ENCODE measurements at places on chromosomes 11 and 22.

GRCh38 chr22:32819120-32819519, 17.6 kb downstream of the TIMP3 start:
- no peak for DNase-seq

DNA sequence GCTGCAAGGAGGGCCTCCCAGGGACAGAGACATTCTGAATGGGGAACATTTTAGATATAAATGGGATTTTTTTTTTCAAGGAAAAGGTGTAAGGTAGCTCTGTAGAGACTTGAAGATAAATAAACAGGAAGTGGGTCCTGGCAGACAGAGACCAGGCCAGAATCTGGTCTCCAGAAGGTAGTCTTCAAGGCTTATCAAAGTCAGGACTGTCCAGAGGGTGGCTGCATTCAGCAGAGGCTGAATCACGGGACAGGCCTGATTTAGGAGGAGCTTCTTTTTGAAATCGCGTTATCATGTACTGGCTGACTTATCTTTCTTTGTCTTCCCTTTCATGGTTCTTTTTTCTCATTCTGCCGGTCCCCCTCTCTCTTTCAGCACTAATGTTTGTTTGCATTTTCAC, 542.9 kb downstream of the NTM start:
- no peak for DNase-seq

DNA sequence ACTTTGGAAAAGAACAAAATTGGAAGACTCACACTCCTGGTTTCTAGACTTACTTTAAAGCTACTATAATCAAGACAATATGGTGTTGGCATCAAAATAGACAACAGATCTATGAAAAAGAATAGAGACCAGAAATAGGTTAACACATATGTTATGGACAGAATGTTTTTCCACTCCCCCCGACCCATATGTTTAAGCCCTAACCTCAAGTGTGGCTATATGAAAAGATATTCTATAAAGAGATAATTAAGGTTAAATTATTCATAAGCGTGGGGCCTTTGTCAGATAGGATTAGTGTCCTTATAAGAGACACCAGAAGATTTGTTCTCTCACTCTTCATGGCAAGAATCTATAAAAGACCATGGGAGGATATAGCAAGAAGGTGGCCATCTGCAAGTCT, 440.0 kb downstream of the AASDHPPT start:
- no peak for DNase-seq

DNA sequence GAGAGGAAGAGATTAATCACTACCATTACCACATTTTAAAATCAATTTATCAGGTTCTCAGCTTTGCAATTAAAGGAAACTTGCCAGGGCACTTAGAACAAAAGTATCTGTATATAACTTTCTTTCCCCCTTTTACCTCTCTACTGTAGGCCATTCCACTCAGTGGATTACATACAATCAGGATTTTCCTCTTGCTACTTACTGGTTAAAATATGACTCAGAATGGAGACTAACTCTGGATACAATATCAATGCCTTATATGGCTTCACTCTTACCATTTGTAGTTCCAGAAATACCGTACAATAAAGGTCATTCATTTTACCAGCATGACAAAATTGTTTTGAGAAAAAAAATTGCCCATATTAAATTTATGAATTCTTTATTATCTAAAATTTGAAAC, 706.8 kb downstream of the KCNA4 start:
- no peak for DNase-seq

DNA sequence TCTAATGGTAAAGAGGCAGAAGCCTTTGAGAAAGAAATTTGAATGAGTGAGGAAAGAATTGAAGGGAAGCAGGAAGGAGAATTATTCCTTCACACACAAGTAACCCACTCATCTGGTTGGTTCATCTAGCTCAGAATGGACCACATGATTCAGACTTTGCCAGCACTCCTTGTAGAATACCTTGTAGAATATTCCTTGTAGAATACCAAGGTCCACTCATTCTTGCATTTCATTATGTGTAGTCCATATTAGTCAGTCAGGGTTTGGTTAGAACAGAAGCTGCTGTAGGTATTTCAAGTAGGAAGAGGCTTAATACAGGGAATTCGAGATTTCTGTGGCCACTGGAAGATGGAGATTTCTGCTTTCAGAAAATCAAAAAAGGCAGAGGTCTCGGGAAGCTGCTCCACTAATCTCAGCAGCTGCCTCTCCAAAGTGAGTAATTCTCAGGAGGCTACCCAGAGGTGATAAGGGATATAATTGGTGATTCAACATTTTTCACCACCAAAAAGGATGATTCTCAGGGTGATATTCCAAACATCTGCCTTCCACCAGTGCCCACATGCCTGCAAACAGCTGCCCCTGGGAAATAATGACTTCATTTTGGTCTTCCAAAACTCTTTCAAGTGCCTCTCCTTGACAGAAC, 329.1 kb downstream of the TMEM135 start:
- DNase-seq = no peak

DNA sequence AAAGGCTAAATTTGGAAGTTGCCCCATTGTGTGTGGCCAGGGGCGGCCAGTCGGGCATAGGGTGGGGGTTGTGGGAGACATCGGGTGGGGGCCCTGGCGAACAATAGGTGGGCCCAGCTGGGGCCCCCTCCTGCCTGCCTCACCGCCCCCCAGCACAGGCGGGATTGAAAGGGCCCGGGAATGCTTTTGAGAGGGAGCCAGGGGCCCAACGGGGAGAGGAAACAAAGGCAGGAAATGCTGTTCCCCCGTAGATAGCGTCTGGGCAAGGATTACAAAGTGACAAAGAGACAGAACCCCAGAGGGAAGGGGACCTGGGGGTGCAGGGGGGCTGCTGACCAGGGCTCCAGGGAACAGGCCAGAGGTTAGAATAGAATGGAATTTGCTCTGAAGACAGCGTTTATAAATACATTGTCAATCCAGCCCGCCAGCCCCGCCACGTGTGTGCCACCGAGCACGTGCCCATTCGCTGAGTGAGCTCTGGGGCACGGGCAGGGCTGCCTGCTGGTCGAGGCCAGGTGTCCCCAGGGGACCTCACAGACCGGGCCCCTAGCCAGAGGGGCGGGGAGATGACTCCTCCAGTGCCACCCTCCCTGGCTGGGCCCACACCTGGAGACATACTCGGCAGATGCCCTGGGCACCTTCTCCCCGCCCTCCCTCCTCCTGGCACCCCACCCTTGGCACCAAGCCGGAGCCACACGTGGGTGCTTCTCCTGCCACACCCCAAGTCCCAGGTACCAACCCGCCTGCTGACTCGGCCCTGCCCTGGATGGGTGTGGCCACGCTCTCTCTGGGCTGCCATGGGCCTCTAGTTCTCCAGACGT, 9.7 kb downstream of the PDGFB start:
- no peak for DNase-seq

DNA sequence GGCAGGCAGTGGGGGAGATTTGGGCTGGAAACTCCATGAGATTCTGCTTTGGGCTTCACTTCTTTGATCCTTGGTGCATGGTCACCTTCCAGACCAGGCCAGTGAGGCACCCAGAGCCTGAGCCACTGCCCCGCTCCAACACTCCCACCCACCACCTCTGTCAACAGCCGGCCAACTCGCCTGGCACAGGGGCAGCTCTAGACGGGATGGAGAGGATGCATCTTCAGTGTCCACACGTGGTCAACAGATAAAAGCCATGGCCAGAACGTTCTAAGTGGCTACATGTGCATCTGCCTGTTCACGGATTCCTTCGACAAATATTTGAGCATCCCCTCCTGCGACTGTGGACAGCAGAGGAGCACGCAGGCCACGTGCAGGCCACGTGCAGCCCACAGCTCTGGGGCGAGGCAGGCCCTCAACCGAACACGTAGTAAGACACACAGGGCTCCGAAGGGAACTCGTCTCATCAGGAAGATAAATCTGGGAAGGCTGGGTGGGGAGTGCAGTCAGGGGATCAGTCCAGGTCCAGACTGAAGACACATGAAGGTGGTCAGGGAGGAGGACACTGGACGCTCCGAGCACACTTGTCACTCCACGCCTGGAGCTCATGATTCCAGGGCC, 1.2 kb downstream of the LRRC56 start:
- DNase-seq = no peak

GRCh38 chr22:36258701-36259614, 6.0 kb downstream of the APOL1 start:
- DNase-seq = no peak

- no peak for DNase-seq
Measured at GRCh38 chr11:12103411-12104225, 6.8 kb upstream of the MICAL2 start.

- DNase-seq = no peak
Measured at GRCh38 chr11:55942785-55943392, 6.7 kb upstream of the OR5I1 start.

DNA sequence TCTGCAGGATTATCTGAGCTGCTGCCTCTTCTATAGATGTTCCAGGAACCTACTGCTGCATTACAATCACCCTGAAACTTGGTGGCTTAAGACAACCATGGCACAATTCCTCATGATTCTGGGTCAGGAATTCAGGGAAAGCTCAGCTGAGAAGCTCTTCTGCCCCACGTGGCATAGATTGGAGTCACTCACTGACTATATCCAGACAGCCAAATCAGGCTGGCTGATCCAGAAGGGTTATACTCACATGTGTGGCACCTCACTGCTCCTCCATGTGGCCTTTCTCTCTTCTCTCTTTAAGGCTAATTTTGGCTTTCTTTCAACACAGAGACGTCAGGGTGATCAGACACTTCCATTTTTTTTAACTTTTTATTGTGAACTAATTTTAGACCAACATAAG, 125.5 kb downstream of the BBOX1 start:
- DNase-seq = no peak

DNA sequence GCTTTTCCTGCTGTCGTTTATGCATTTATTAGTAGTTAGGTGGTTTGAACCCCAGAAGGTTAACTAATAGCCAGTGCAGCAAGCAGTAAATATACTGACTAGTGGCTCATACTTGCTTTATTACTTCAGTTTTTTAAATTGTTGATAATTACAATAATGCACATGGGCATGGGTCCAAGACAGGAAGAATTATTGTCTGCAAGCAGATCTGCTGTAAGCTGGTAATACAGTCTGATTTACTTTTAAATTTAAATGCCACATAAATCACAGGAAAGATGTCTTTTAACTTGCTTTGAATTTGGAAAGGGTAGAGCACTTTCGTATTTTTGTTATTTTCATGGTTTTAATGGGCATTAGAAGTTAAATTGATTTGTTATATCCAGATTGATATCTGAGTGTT, 27.1 kb downstream of the APLP2 start:
- DNase-seq = no peak

DNA sequence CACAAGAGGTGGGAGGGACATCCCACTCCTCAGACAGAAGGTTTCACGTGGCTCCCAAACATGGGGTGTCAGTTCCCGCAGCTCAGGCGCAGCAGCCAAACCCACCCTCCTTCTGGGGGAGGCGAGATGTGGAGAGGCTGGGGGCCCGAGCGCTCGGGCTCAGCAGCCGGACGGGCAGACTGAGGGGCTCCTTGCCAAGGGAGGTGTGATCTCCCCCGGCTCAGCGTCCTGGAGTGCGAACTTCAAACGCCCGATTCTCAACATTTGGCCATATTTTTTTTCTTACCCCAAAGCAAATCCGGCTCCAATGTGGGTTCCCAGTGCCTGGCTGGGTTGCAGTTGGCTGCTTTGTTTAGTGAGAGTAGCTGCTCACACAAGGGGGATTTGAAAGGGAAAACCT, 477.9 kb downstream of the MN1 start:
- DNase-seq = no peak

DNA sequence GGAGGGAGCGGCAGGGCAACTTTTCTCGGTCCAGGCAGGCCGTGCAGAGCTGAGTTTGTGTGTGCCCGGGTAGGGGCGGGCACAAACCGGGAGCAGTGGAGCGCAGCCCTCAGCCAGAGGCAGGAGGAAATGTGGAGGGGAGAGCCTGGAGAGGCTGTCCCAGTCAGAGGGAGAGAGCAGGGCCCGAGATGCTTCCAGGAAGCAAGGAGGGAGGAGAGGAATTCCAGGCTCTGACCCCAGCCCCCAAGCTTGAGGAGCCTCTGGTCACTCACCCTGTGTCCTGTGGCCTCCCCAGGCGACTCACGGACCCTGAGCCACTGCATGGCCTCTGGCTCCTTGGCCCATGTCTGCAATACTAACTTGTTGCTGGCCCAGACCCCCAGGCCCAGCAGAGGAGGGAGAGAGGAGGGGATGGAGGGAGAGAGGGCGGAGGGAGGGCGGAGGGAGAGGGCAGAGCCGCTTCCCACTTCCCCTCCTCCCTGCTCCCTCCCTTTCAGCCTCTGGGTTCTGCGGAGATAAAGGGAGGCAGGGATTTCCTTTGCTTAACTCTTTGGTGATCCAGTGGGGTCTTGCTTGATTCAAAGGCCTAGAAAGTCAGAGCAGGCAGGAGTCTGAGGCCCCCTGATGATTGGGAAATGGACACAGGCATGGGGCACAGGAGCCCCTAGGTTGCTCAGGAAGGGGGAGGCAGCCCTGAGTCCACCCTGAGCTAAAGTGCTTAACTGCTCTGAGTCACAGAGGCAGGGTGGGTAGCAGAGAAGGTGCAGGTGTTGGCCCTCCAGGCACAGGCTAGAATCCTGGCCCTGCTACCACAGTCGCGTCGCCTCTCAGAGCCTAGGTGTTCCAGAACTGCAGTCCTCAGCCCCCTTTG, at the start of gene C1QTNF6:
C1QTNF6 (minus strand) TSS at position 357 of the 871 bp plus-strand sequence; CDS start at position 323, 34 bp downstream.
- DNase-seq = no peak

GRCh38 chr11:28834877-28835276, 726.7 kb downstream of the METTL15 start:
- DNase-seq = no peak

GRCh38 chr11:77370217-77370616, 68.7 kb upstream of the GDPD4 start:
- no peak for DNase-seq

DNA sequence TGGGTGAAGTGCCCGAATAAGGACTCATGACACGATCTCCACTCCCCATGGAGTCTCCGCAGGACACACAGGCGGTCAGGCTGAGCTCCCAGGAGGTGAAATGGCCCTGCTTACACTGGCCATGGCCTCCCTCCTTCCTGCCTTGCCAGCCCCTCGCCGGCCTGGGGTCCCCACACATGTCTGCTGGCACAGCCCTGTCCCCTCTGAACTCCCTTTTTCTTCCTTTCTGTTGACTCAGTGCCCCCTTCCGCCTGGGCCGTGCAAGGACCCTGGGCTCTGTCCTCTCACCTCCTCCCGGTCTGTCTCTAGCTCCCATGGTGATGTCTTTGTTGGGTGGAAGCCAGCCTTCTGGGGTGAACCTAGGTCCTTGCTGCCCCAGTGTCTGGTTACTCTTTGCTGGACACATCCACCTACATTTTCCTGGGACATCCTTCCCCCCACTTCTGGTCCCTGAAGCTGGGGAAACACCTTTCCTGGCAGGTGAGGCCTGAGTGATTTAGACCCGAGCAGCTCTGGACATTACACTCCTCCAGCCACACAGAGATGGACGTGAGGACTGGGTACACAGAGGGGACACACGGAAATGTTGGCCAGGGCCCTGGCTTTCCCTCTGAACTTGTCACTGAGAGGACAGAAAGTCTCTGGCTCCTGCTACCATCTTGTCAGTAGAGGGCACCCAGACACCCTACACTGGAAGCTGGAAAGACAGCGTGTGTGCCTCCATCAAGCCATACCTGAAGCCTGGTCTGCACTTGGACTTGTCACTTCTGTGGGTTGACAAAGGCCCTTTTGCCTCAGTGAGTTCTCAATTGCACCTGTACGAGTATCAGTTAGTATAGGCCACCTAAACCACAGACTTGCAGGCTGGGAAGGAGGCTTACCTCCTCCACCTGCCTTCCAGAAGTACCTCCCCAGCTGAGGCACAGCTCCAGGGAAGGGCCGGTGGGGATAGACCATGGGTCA, 864.3 kb downstream of the TBC1D22A start:
- DNase-seq = no peak

Measured in CD4-positive, alpha-beta T cell treated with Interleukin-10 for 1 hour (primary cell).